G401 (cell line): ENCODE measurements at places on chromosomes 1 and 21.

GRCh38 chr1:111751906-111752575 lies 3.7 kb upstream of the DDX20 start:
- DNase-seq, result no peak

DNA sequence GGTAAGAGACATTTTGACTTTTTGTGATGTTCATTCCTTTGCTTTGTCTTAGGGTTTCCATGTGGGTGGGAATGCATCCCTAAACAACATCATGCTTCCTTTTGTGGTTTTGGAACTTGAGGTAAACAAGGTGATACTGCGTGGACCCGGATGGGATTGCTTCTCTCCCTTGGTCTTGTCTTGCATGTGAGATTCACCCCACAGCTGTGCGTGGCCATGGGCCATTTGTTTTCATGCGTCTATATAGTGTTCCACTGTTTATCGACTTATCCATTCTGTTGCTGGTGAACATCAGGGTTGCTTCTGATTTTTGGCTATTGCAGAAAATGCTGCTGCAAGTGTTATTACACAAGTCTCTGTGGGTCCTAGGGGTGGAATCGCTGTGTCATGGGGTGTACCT lies 21.1 kb downstream of the CRYAA start:
- DNase-seq, result no peak

- DNase-seq, result no peak
These were observed 274.0 kb upstream of the TMPRSS15 start for GRCh38 chr21:18677632-18678031.

DNA sequence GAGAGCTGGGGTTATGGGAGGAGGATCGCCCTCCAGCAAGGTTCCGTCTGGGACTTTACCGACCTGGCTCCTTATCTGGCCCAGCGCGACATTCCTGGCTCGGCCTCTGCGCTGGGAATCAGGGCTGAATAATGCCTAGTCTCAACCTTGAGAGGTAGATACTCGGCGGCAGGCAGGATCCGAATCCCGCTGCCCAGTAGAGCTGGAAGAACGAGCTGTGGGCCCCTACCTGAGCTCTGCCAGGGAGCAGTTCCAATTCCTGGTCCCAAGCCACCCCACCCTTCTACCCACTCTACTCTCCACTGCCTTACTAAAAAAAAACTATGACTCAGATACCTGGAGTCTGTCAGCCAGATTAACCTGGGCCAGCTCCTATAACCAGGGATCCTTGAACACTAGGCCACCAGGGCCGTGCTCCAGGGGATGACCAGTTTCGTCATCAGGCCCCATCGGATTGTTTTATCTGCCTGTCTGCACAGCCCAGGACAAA lies 53.6 kb downstream of the RHBG start:
- peak; percentile 55 for DNase-seq

DNA sequence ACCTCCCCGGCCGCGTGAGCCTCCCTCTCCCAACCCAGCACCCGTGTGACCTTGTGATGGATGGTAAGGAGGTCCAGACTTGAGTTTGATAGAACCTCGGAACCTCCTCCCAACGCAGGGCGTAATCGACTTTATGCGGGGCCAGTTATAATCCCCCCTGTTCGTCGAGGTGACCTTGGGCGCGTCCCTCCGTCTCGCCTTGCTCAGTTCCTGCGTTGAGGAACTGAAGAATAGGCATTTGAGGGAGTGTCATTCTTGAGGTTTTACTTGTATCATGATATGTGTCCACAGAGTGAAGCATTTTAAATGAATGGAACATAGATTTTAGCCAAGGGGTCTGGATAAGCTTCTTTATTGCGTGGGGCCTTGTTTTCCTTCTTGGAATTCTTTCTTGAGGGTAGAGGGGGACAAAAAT lies 433 bp downstream of the TIMM17A start:
- DNase-seq, result no peak

GRCh38 chr1:235841938-235842545 lies 24.7 kb downstream of the LYST start:
- no peak for DNase-seq

GRCh38 chr1:53683986-53684740 lies 54.8 kb downstream of the GLIS1 start:
- no peak for DNase-seq

GRCh38 chr1:151574575-151575529 lies 34.7 kb downstream of the TUFT1 start:
- DNase-seq, result no peak

- no peak for DNase-seq
These were observed 16.1 kb downstream of the CNR2 start for GRCh38 chr1:23897083-23897482.

GRCh38 chr1:44855742-44856141 lies 12.7 kb upstream of the PTCH2 start:
- DNase-seq, result no peak

GRCh38 chr1:12316331-12316730 lies 86.5 kb downstream of the VPS13D start:
- DNase-seq, result no peak

DNA sequence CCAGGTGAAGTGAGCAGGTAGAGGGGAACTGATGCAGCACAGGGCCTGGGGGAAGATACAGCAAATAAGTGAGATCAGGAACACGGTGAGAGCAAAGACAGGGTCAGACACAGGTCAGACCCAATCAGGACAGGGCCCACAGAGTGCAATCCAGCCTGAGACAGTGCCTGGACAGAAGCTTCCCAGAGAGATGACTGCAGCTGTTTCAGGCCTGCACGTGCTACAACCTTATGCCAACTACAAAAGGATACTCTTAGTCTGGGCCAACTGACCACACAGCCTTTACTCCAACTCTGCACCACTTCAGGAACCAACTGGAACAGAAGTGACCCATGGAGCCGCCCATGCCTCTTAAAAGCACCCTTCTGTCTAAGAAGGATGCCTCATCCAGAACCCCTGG lies 228.0 kb downstream of the TOMM20 start:
- no peak for DNase-seq

- peak; percentile 49 for DNase-seq
These were observed 22.7 kb downstream of the PRKACB start for GRCh38 chr1:84166797-84167196.

DNA sequence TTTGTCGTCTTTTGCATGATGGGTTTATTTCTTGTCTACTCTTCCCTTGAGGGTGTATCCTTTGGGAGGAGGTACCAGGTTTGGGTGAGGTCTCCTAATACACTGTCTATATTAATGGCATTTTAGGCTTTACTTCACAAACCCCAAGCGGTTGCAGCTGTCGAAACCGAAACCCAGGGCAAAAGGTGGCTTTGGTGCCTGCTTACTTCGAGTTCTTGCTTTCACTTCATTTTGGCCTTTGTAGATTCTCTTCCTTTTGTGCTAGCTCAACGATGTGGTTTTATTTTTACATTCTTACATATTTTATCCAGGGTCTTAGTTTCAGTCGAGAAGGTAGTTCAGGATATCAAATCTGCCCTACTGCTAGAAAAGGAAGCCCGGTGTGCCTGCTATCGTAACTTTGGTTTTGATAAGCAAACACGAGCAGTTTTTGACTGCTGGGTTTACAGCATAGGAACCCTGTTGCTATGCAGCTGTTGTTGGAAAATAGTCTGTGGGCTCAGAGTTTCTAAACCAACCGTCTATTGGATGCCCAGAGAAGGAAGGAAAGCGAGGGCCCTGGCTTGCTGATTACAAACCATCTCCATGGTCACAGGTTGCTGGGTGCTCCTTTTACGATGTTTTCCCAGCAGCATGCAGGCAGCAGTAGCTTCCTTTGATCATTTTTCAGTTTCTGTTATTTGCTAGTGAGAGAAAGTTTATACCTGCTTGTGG lies 9.8 kb upstream of the TSPAN2 start:
- no peak for DNase-seq

GRCh38 chr1:175367896-175368295 lies 175.3 kb upstream of the KIAA0040 start:
- DNase-seq, result no peak

GRCh38 chr1:245279346-245279745 lies 124.6 kb downstream of the KIF26B start:
- DNase-seq, result no peak

DNA sequence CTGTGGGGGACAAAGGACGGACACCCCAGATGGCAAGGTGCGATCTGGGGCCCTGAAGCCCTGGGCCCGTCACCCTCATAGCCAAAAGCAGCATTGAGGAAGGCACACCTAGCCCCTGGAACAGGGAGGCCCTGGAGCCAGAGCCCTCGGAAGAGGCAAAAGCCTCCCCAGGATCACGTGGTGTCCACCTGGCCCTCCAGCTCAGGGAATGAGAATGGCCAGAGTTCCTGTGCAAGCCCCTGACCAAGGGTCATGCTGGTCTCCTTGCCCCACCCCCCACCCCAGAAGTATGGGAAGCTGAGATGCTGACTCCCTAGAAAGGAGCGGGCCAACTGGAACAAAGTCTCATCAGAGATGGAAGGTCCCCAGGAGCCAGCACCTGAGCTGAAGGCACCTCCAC lies 1.0 kb upstream of the PDZK1IP1 start:
- no peak for DNase-seq

- DNase-seq, result no peak
These were observed 9.8 kb downstream of the GREM2 start for GRCh38 chr1:240602189-240602588.

GRCh38 chr1:175871647-175872046 lies 128.3 kb upstream of the TNR start:
- peak; percentile 89 for DNase-seq

DNA sequence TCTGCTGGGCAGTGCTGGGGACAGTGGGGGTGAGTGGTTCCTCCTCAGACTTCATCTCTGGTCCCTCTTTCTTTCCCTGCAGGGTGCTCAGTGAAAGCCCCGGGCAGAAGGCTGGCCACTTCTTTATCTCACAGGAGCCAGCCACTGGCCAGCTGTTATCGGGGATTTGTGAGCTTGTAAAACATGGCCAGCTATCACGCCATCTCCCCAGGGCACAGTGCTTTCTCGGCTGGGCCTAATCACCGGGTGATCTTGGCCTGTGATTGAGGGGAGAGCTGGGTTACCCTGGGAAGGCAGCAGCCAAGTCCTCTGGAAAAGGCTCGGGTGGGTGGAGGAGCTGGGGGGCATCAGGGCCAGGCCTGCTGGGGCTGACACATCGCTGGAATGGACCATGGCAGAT lies 83.0 kb downstream of the IGSF21 start:
- no peak for DNase-seq

DNA sequence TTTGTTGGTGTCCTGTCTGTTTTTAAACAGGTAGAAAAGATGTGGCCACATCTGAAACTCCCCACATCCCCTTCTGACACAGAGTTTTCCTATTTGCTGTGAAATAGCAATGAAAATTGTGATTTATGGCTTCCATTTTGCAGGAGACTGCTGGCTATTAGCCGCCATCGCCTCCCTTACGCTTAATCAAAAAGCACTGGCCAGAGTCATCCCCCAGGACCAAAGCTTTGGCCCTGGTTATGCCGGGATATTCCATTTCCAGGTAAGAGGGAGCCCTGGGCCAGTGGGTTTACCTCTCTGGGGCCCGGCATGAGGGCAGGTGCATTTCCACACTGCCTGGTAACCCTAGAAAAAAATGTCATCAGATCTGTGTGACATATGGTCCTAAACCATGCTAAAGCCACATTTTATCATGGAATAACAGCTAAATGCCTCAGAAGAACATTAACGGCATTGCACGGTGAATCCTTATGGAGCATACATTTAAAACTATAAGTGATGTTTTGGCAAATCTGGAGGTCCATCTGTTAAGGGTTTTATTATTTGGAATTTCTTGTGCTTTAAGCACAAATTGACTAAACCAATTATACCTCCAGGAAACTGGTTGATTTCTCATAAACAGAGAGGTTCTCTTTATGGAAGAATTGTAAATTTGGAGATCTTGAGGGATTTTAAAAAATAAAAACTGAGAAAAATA lies 12.3 kb downstream of the CAPN9 start:
- DNase-seq, result no peak

DNA sequence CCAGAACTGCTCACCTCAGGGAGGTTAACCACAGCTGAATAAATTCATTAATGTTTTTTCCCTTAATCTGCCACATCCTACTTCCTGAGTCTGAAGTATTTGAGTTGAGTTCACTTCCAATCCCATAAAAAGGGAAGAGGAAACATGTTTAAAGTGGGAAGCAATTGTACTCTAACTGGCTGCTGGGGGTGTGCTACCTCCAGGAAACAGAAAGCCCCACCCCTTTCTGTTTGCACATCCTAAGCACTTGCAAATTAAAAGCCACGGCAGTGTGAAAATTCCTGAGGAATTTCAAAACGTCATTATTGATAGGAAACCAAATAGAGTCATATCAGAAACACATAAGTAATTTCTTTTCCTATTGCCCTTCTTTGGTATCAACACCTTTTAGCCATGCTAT lies 307.0 kb upstream of the NR5A2 start:
- DNase-seq, result no peak

DNA sequence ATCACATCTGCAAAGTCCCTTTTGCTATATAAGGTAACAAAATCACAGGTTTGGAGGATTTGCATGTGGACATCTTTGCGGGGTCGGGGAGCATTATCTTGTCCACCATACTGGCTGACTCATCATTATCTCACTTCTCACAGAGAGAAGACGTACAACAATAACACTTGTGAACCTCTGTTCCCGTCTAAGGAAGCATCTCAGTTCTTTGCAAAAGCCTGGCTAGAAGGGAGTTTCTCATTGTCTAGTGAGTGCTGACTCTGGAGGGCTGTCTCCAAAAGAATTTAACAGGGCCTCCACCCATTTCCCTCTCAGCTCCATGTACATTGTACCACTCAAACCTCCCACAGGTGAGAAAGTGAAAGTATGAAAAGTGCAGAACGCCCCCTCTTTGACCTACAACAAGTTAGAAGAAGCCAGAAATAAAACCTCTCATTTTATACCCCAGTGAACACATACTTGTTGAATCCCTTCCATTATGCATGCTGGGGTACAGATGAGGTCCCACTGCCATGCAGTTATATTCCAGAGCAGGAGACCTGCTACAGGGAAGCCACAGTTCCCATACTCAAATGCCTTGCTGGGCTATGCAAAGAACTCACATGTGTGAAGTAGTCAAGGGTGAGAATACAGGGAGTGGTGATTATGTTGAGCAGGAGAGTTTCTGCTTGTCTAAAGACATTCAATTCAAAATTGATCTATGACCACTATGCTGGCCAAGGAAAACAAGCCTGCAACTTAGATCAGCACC lies 121.7 kb upstream of the PRDX6 start:
- no peak for DNase-seq

GRCh38 chr1:172902861-172903381 lies 147.8 kb downstream of the TNFSF18 start:
- no peak for DNase-seq

DNA sequence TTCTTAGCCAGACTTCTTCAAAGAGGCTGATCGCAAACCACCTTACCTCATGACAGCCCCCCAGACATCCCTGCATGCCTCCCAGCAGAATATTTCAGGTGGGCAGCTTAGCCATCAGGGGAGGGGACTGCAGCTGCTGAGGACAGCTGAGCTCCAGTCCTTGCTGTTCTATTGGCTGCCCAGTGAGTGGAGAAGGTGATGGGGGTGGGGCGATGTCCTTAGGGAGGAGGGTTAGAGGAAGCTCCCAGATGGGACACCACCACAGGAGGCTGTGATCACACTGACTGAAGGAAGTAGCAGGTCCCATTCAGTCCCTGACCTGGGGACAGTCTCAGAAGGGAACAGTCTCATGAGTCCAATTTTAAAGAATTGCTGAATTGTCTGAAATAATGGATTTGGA lies 38.3 kb downstream of the GJA5 start:
- DNase-seq, result no peak

GRCh38 chr1:61757950-61758349 lies 15.7 kb downstream of the PATJ start:
- no peak for DNase-seq
